Germinal center (tissue), 1 donor: ENCODE measurements at places on chromosomes 7 and 10.

DNA sequence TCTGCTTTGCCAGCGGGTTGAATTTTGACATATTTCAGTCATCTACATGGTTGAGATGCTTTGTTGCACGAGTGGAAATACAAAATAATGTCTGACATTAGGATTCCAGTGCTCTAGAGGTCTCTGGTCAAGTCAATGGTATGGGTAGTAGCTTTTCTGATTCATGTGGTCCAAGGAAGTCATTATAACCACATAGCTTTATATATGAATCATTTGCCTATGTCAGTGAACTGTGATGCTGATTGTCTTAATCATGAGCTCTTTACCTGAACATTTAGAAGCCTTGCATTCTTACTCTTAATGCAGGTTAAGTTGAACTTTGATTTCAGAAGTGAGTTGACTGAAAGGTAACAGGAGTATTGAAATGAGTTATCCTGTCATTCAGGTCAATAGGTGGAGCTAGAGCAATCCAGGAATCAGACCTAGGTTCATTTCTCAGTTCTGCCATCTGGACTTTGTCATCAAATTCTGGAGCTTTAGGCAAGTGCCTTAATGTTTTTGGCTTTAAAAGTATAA is 3.3 kb downstream of the MAPK8 start:
- peak; percentile 14 for DNase-seq

GRCh38 chr10:22611425-22612115 is 102.8 kb downstream of the PIP4K2A start:
- DNase-seq, result peak; percentile 45

- DNase-seq, result peak; percentile 81
Observed at GRCh38 chr7:102272075-102272916, 14.4 kb upstream of the SH2B2 start.

DNA sequence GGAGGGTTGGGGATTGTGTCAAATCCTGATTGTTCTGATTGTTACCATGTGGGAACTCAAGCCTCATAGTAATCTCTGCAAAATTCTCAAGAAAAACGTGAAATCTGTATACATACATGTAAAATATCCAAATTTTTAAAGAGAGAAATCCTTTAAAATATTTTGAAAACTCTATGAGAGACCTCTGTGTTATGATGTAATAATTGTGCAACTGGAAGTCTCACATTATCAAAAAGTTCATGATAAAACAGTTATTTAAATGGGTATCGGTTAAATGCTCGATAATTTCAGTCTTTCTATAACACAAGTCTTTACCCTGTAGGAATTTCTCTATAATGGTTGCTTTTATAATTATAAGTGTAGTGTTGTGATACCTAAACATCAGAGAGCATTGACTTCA is 95.5 kb downstream of the TMEM26 start:
- DNase-seq, result no peak

DNA sequence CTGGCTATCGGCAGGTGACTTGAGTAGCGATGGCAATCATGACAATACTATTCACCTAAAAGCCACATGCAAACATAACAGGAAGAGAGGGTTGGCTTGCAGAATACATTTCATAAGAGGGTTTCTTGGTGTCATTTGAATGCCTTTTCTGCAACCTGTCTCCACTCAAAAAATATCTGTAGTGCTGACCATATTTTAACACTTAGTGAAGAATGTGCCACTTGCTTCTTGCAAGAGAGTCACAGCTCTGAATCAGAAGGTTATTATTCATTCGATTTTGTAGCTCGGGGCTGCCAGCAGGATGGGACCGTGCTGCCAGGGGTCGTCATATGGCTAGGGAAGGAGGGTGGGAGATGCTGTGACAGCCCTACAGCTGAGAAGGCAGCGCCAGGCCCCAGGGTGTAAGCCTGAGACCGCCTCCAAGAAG is 152.0 kb upstream of the PITRM1 start:
- no peak for DNase-seq

GRCh38 chr7:19094598-19095352 is 22.7 kb downstream of the TWIST1 start:
- DNase-seq, result no peak

- no peak for DNase-seq
Observed at GRCh38 chr7:50209461-50210135, 94.9 kb upstream of the IKZF1 start.

DNA sequence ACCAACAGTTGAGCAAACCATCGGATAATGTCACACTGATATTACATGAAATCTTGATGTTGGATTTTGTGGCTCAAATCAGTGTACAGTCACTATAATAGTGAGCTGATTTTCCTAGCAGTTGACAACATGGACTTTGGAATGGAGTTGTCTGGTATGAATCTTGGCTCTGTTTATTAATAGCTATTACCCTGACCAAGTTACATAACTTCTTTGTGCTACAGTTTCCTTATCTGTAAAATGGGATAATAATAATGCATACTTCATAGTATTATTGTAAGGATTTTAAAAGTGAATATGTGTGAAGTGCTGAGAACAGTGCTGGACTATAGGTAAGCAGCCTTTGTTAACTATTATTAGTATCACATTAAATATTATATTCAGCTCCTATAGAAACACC is 26.1 kb upstream of the ANLN start:
- DNase-seq, result no peak

- no peak for DNase-seq
Observed at GRCh38 chr7:25669281-25669781, 441.0 kb upstream of the NPVF start.

DNA sequence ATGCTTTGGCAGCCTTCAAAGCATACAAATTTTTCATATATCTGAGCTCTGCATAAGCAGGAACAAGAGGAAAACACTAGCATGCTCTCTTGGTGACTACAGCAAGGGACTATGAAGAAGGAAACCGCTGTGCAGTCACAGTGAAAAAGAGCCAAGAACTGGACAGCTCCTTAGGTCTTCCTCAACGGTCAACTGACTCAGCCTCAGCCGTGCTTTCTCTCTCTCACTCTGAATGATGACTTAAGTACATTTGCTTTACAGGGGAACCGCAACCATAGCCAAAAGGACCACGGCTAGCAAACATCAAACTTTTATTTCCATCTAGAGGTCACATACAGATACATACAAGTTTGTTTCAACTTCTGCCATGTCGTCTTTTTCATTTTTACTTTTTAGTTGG is 69.9 kb downstream of the HYCC1 start:
- DNase-seq, result no peak

- no peak for DNase-seq
Observed at GRCh38 chr7:107212725-107213124, 43.9 kb downstream of the HBP1 start.

- DNase-seq, result no peak
Observed at GRCh38 chr7:64880322-64881297, 22.5 kb upstream of the ZNF273 start.

- DNase-seq, result no peak
Observed at GRCh38 chr7:38506756-38507155, 124.4 kb downstream of the AMPH start.

GRCh38 chr7:24786306-24786705 is 29.0 kb upstream of the GSDME start:
- DNase-seq, result no peak

DNA sequence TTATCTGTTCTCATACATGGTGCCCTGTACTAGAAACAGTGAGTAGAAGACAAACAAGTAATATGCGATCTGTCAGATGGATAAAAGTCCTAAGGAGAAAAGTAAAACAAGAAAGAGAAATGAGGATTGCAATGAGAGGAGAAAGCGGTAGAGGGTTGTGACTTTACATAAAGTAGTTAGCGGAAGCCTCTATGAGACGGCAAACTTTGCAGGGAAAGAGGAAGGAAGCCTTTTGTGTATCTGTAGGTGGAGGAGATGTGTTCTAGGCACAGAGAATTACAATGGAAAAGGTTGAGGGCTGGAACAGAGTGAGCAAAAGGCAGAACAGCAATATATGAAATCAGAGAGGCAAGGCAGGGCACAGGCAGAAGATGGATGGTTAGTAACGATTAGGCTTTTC is 150.4 kb upstream of the SEMA3E start:
- no peak for DNase-seq

GRCh38 chr10:69955897-69956740 is 96.5 kb upstream of the MACROH2A2 start:
- no peak for DNase-seq

GRCh38 chr10:94103801-94104221 is 110.1 kb downstream of the PLCE1 start:
- no peak for DNase-seq

DNA sequence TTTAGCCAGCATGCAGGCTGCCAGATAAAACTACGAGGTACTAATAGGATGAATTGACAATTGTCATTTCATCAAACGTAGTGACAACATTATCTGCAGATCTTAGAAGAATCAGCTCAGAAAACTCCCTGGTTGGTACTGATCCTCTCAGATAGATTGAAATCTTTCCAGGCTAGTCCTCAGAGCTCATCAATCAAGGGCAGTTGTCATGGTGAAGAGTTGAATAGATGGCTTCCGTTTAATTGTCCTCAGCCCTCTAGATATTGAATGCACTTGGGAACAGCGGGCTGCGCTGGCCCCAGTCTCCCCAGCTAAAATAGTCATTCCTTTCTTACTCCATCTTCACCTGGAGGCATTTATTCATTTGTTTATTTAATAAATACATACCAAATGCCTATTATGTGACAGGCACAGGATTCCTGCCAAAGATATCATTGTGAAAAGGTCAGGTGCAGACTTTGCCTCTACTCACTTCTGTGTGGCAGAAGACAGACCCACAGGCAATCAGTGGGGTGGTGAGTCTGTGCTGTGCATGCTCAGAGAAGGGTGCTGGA is 1081.6 kb downstream of the TYW1 start:
- no peak for DNase-seq

- no peak for DNase-seq
Observed at GRCh38 chr10:90447831-90448230, 410.0 kb downstream of the HTR7 start.

- DNase-seq, result no peak
Observed at GRCh38 chr10:7464691-7465090, 53.9 kb upstream of the SFMBT2 start.
